ENCODE measurements at places on chromosomes 2 and 18. TPM values are rescaled to one million over a fixed set of nuclear protein-coding genes. Genes with fewer than 3 reads are reported as not detected.

DNA sequence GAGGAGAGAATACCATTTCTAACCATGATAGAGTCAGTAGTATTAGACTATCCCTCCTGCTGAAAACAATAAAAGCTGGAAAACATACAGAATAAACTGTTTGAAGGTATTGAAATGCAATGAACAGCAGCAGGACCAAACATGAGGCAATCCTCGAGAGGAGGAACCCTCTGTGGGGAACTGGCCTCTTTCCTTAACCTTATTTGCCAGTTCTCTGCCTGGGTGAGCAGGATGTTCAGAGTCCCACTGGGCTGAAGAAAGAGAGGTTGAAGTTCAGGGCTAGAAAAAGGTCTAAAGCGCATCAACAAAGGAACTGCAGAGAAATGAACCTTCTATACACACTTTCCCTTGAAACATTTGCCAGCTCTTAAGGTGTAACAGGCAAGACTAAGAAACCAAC lies 79.8 kb upstream of the FHL2 start:
- DNase-seq = no peak

GRCh38 chr2:224751996-224752698 lies 36.0 kb upstream of the CCDC195 start:
- DNase-seq = no peak

DNA sequence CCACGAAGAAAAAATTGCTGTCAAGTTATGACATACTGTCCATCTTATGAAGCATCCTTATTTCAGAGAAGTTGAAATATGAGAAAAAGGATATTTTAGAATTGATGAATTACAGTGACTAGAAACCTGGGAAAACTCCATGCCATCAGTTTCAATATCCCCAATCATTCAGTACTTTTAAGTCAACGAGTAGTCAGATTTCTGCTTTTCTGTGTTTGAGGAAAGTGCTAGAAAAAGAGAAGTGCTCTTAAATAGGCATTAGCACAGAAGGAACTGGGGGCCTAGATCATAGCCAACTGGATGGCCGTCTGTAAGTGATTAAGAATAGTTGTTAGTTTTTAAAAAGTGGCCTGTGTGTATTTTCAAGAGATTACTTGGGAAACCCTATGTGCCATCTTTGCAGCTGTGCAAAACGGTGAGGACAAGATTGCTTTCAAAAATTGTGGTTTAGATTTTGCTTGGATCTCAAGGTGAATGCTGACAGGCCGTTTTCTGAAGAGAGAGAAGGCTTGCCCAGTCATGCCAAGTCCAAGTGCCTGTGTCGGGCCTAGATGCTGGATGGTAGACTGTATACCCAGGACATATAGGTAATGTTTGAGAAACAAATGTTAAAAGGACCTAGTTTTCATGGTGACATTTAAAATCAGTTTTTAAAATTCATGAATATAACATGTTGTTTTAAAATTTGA lies 5.1 kb downstream of the NEDD4L start:
- DNase-seq = no peak

- peak; percentile 16 for DNase-seq
These were observed 224.3 kb downstream of the NDUFA10 start for GRCh38 chr2:239800785-239801386.

GRCh38 chr2:39247512-39248043 lies 3.8 kb upstream of the CDKL4 start:
- no peak for DNase-seq

GRCh38 chr2:102301867-102302362 lies 9.4 kb upstream of the IL1RL1 start:
- no peak for DNase-seq

Gene CTLA4
- total RNA-seq = 0.13 TPM

Gene FARSB
- total RNA-seq = 5.6 TPM

Gene LYPD6B
- total RNA-seq = not detected

Gene MC5R
- total RNA-seq = not detected

Gene WDR54
- 1.5 TPM for total RNA-seq

Measured in left lobe of liver (tissue), 2 donors.